ENCODE measurements at places on chromosomes 6 and 20.

DNA sequence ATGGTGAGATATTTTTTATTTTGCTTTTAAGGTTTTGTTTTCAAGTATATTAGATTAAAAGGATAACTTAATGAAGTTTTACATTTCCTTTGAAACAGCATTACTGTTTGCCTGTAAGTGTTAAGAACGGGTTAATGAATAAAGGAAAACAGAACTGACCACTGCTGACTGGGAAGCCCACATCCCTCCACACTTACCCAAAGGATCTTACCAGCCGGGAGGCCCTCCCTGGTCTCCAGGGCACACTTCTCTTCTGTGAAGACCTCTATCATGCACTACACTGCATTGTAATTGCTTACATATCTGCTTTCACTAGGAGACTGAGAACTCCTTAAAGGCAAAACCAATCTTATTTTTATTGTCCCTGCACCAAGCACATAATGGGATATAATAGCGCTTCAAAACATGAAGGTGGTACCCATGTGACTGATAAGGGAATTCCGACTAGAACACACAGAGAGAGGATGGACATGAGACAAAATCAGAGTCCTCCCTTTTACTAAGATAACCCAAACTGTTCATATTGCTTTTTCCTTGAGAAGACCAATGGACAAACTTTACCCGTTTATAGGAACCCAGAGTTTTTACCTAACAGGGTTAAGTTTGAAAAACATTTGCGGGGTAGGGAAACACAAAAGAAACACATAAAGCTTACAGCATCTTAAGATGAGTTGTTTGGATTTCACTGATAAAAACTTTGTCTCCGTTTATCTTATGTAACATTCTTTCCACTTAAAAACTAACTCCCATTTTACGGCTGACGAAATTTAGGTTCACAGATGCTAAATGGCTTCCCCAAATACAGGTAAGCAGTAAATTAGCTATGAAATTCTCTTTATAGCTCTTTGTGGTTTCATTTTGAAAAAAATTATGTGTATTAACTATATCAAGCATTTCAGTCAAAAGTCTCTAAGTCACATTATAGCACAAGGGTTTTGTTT, 8.7 kb downstream of the EZR start:
- DNase-seq = no peak

GRCh38 chr6:170244721-170245474, 46.0 kb downstream of the DLL1 start:
- DNase-seq = no peak

- no peak for DNase-seq
Observed at GRCh38 chr6:112595841-112596240, 248.7 kb downstream of the RFPL4B start.

GRCh38 chr6:42367353-42368011, 84.2 kb downstream of the TRERF1 start:
- no peak for DNase-seq

GRCh38 chr6:5116243-5116991, 31.3 kb downstream of the PPP1R3G start:
- DNase-seq = no peak

- DNase-seq = no peak
Observed at GRCh38 chr20:41476013-41476441, 109.4 kb upstream of the EMILIN3 start.

GRCh38 chr6:41209547-41210320, 8.8 kb upstream of the TREML2 start:
- DNase-seq = no peak

GRCh38 chr6:72422171-72422570, 199.7 kb upstream of the KCNQ5 start:
- peak; percentile 1 for DNase-seq

DNA sequence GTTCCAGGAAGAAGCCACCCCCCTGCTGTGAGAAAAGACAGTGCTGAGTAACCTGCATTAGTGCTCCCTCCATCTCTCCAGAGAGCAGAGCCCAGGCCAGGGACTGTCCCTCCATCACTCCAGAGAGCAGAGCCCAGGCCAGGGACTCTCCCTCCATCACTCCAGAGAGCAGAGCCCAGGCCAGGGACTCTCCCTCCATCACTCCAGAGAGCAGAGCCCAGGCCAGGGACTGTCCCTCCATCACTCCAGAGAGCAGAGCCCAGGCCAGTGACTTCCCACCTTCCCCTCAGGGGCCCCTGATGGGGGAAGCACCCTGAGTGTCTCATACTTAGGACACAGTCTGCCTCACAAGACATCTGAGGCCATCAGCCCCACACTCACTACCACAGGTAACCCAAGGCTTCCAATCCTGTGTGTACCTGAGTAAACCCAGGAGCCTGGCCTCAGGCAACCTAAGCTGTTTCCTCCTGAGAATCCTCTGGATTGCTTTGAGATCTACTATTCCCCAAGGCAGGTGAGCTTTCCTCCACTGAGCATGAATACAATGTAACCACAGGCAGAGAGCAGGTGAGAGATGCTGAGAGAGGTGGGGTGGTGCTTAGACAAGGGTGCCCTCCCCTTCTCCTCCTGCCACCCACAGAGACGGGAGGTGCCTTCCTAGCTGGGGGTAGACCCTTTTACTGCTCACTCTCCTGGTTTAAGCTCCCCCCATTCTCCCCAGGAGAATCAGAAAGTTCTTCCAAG, 4.9 kb downstream of the TBXT start:
- peak; percentile 61 for DNase-seq

- no peak for DNase-seq
Observed at GRCh38 chr6:112008482-112008881, 45.4 kb upstream of the CCN6 start.

GRCh38 chr6:98056955-98057354, 773.9 kb upstream of the MMS22L start:
- no peak for DNase-seq

DNA sequence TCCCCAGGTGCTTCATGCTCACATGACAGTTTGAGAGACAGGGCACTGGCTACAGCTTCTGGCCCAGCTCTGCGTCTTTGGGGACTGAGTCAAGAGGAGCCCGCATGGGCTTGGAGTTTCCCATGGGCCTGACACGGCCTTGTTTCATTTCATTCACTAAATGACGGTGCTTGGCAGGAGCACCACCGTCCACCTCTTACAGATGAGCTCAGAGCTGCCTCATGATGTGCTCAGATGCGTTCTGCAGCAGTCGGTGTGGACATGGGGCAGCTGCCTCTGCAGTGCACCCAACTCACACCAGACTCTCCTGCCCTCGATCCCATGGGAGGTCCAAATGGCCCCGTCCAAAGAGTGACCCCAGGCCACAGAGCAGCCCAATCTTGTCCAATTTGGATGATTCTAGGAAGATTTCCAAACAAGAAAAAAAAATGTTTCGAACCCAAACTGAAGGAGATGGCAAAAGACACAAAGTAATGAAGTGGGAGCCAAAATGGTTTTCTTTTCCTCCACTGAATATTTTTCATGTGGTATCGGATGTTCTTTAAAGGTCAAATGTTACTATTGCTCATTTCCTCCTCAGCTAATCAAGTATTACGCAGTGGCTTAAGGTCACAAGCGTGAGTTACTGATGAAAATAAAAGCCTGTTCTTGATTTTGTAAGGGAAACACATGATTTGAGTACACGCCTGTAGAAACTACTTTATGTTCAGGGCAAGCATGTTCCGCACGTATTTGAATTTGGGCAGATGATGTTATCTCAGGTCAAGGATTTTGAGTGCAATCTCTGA, 524.2 kb downstream of the CDH26 start:
- DNase-seq = no peak

GRCh38 chr20:38128691-38129090, 36.4 kb downstream of the TGM2 start:
- no peak for DNase-seq

DNA sequence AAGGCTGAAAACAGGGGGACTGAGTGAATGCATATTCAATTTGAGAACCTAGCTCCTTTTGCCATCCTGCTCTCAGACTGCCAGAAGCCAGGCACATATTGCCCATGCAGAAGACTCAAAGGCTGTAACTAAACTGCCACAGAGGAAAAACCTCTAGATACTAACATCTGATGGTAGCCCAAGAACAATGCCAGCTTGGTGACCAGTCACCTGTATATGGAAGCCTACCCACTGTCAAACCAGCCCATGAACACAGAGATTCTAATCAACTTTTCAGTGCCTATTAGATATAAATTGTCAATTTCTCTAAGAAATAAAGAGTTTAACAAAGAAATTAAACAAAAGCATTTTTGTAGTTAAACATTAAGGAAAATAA, 34.2 kb downstream of the GPR63 start:
- no peak for DNase-seq

- no peak for DNase-seq
Observed at GRCh38 chr20:40462566-40462965, 226.5 kb downstream of the MAFB start.

DNA sequence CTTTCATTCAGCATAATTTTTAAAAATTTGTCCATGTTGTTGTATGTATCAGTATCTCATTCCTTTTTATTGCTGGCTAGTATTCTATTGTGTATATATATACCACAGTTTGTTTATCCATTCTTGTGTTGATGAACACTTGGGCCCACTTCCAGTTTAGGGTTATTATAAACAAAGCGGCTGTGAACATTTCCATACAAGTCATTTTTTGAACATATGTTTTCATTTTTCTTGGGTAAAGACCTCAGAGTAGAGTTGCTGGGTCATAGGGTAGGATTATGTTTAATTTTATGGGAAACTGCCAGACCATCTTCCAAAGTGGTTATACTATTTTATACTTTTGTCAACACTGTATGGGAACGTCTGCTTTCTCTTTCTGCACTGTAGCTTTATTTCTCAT, 55.3 kb downstream of the RBM24 start:
- DNase-seq = no peak

GRCh38 chr20:20138301-20139064, 86.2 kb downstream of the CFAP61 start:
- DNase-seq = no peak

DNA sequence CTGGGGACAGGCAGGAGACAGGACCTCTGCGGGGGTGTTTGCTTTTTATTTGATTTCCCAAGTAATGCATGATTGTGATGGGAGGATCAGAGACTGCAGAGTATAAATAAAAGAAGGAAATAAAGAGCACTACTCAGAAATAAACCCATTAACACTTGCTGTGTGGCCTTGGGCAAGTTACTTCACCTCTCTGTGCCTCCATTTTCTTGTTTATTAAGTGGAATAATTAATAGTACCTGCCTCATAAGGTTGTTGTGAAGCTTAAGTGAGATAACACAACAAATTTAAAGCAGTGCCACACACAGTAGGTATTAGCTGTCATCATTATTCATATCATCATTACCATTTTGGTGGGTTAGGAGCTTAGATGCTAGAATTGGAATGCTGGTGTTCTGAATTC, 8.1 kb downstream of the CEBPB start:
- no peak for DNase-seq

DNA sequence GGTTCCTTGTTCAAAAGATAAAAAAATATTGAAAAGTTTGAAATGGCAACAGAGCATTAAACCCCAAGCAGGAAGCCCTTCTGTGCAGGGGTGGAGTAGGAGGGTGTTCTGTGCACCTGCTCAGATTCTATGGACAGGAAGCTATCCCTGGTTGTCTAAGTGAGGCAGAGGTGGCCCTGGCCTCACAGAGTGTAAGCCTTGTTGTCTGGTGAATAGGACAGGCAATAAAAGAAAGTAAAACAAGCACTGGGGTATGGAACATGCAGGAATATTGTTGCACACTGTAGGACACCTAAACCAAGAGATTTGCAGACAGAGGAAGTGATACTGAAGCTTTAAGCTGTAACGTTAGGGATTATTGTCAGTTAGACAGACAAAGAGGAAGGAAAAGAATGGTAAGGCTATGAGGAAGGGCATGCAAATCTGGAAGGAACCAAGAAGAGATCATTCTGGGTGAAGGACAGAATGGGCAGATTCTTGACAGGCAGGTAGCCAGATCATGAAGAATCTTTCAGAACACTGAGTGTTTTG, 66.8 kb downstream of the TBC1D7 start:
- DNase-seq = no peak

- DNase-seq = no peak
Observed at GRCh38 chr6:35954333-35954732, 33.4 kb upstream of the SRPK1 start.

DNA sequence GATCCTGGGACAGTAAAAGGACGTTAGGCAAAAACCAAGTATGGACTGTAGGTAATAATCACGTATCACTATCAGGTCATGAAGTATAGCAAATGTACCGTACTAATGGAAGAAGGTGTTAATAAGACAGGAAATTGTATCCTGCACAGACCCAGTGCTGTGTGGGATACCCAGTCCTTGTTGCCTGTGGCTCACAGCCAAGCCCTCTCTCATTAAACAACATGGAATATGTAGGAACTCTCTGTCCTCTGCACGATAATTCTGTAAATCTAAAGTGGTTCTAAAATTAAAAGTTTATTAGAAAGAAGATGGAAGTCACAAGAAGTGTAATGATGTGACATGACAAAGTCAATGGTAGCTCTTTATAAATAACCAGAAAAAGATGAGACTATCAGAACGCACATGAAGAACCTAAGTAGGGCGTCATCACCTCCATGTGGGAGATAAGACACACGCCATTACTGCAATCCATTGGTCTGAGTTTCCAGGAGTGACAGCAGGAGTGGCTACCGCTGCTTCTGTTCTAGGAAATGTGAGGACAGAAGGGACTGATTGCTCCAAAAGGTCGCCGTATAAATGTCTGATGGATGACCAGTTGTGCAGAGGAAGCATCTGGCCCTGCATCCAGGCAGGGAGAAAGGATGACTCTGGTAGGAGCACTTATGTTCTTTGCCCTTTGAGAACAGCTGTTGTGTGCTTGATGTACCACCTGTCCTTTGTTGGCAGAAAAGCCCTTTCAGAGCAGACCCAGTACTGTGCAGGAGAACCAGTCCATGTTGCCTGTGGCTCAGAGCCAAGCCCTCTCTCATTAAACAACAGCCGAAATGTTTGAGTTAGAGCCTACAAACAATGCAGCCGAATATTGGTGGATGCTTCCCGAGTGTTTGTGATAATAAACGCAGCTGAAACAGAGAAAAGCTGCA, 125.6 kb downstream of the FIG4 start:
- DNase-seq = no peak

GRCh38 chr6:127606131-127606562, 29.2 kb downstream of the C6orf58 start:
- peak; percentile 80 for DNase-seq

DNA sequence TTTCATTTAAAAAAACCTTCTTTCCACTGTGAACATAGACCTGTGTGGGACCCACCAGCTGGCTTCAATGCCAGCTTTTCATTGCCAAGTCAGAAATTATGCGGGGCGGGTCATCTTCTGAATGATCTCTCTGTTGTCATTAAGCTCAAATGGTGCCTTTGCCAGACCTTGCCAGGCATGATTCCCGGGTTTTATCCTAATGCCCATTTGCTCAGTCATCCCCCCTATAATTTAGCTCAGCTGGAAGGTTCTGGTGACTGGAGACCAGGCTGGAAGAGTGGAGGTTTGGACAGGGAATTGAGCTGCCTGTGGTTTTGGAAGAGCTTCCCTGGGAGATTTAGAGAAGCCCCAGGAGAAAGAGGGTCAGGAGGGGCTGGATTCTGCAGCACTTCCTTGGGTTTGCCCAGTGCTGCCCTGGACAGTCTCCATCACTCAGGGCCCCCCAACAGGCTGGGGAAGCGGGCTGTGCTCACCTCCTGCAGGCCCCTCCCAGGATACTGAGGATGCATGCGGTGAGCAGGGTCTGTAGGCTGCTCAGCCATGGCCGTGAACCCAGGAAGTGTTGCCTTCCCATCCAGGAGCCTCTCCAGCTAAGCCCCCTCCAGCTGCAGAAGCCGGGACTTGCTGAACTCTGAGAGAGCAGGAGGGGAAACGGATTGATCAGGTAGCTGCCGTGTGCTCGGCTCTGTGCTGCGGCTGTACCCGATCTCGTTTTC, 273.0 kb downstream of the CDH4 start:
- DNase-seq = no peak

GRCh38 chr6:36326356-36326995, 10.2 kb downstream of the BNIP5 start:
- peak; percentile 30 for DNase-seq

Measured in mesendoderm (in vitro differentiated cells).